ENCODE measurements at places on chromosomes 2 and 18. TPM values are rescaled to one million over a fixed set of nuclear protein-coding genes. Genes with fewer than 3 reads are reported as not detected.

- H3K4me3 ChIP-seq: no peak overlapping the region
- DNase-seq: no peak
- no peaks in the 10 kb centered on the region for H3K36me3 ChIP-seq
- peaks cover 17% of the 10 kb centered on the region for H3K4me1 ChIP-seq
- no peaks in the 10 kb centered on the region for H3K27me3 ChIP-seq
- no peak overlapping the region for H3K27ac ChIP-seq
Observed at GRCh38 chr2:237509151-237509550, 22.1 kb downstream of the MLPH start.

- peak; percentile 41 for DNase-seq
- peaks cover 6% of the 10 kb centered on the region for H3K4me1 ChIP-seq
- no peak overlapping the region for H3K27ac ChIP-seq
- H3K36me3 ChIP-seq: no peaks in the 10 kb centered on the region
- peak overlapping the region; percentile 41 for H3K4me3 ChIP-seq
Observed at GRCh38 chr2:11133238-11133935, 21.9 kb upstream of the SLC66A3 start.

- H3K27me3 ChIP-seq: no peaks in the 10 kb centered on the region
- no peak overlapping the region for H3K4me3 ChIP-seq
- DNase-seq: no peak
- H3K27ac ChIP-seq: no peak overlapping the region
Observed at GRCh38 chr2:14418115-14418514, 214.4 kb upstream of the LRATD1 start.

The ERBB4 gene
- total RNA-seq: 0.60 TPM

The CAPN14 gene
- 0.08 TPM for total RNA-seq

The ARHGEF33 gene
- total RNA-seq: 3.4 TPM

Data from ovary (tissue), 10 donors.